ENCODE measurements at places on chromosomes 6 and 20.

DNA sequence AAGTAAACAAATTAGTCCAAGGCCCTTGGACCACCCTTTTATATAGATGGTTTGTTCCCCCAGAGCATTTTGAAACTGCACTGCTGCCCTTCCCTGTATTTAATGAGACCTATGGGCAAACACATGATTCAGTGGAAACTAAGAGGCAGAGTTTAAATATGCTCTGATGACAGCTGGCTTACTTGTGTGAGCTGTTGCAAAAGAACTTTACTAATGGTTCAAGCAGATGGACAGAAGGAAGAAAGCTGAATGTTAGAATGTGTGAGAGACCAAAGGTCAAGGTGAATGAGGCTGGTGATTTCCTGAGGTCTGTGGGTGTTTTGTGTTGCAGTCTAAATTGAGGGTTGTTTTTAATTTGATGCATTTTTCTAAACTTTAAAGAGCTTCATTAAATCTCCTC lies 123.0 kb upstream of the CEP162 start:
- DNase-seq, result no peak

GRCh38 chr20:24046888-24047287 lies 58.3 kb upstream of the GGTLC1 start:
- no peak for DNase-seq

GRCh38 chr20:34621383-34622367 lies 55.2 kb downstream of the PIGU start:
- DNase-seq, result no peak

DNA sequence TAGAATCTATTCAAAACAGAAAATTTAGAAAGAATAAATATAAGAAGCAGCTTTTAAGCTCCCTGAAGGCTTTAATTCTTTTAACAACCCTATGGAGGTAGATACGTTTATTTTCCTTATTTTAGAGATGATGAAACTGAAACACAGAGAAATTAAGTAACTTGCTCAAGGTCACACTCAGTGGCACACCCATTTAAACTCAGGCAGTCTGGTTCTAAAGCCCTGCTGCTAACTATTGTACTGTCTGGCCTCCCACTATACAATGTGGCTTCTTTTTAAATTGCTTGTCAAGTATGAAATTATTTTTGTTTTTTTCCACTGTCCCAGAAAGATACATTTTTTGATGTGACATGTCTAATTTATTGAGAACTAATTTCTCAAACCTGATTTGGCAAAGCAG lies 55.7 kb downstream of the FAM217A start:
- DNase-seq, result no peak
